ENCODE measurements at places on chromosomes 3 and 15. TPM values are rescaled to one million over a fixed set of nuclear protein-coding genes. Genes with fewer than 3 reads are reported as not detected.

PDZRN3 gene
- 196 TPM for total RNA-seq

SST gene
- 2.0 TPM for total RNA-seq

COL6A5 gene
- total RNA-seq = not detected

DNA sequence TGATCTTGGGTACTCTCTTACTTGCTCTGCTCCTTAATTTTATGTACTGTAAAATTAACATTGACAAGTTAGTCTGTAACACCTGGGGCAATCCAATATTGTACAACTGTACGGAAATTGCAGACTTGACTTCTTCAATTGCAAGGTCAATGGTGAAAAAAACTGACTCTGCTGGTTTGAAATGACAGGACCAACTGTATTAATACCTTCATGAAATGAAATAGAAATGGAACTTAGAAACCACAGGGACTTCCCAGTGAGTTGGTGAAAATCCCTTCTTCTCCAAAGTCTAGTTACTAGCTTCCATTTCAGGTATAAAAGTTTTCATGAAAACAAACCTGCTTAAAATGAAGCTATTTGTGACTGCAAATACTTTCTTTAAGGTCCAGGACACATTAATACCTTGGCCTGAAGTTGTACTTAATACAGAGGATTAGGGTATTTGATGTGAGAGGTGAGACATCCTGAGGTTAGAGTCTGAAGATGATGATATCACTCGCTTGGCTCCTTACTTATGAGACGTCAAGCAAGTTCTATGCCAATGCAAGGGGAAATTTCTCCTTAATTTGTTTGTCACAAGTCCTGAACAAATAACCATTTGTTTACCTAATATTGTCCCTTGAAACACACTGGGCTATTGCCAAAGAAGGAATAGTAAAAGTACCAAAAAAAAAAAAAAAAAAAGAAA, 226.2 kb upstream of the TP63 start:
- DNase-seq = no peak

DNA sequence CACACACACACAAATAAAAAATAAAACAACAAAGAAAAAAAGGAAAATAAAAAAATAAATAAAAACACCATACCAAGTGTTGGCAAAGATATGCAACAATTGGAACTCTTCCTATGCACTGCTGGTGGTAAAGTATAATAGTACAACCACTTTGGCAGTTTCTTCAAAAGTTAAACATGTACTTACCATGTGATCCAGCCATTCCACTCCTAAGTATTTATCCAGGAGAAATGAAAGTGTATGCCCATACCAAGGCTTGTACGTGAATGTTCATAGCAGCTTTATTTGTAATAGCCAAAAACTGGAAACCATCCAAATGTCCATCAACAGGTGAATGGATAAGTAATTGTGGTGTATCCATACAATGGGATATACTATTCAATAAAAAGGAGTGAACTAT, 17.0 kb downstream of the WDR93 start:
- DNase-seq = no peak

- DNase-seq = no peak
Observed at GRCh38 chr3:139455855-139456254, 20.5 kb downstream of the RBP2 start.

PLOD2 gene
- 48.2 TPM for total RNA-seq

ADCY5 gene
- 201 TPM for total RNA-seq

- DNase-seq = no peak
Observed at GRCh38 chr3:45700570-45701073, 11.4 kb downstream of the SACM1L start.

ZKSCAN7 gene
- 4.2 TPM for total RNA-seq

GLT8D1 gene
- total RNA-seq = 37.7 TPM

- DNase-seq = no peak
Observed at GRCh38 chr3:20668411-20668810, 482.4 kb upstream of the SGO1 start.

KNL1 gene
- 0.63 TPM for total RNA-seq

GRCh38 chr3:54939557-54940300, 11.9 kb upstream of the LRTM1 start:
- DNase-seq = no peak

ASB14 gene
- not detected for total RNA-seq

- no peak for DNase-seq
Observed at GRCh38 chr3:23985747-23986544, 40.9 kb downstream of the NR1D2 start.

GRCh38 chr3:82157952-82158351, 396.5 kb upstream of the GBE1 start:
- no peak for DNase-seq

GRCh38 chr3:155064920-155065319, 15.2 kb upstream of the MME start:
- no peak for DNase-seq

TRPM1 gene
- total RNA-seq = not detected

Measured in esophagus muscularis mucosa (tissue), 4 donors.